ENCODE measurements at places on chromosomes 6 and 20. TPM values are rescaled to one million over a fixed set of nuclear protein-coding genes. Genes with fewer than 3 reads are reported as not detected.

The DEFB113 gene
- total RNA-seq, result not detected

DNA sequence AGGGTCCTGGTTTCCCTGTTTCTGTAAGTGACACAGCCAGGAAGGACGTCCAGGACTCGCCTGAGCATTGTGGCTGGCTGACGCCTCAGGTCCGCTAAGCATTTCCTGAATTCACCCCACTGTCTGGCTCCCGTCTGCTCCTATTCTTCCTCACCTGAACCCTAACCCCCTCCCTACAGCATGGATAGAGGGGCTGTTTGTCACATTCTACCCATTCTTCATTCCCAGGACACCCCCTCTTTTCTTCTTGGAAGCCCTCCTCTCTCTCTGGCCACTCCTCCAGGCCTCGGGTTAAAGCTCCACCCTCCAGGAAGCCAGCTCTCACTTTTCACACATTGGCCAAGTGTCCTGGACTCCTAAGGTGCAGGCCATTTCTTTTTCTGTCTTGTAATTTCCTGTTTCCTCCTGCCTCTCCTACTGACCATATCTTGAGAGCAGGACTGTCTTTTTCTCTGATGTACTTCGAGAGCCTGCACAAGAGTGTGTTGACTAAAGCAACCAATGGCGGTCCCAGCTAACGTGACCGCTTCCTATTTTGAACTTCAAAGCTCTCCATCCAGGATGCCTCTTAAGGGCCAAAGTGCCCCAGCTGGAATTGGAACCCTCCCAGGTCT is 24.2 kb upstream of the MYMX start:
- H3K4me1 ChIP-seq, result no peaks in the 10 kb centered on the region
- no peak overlapping the region for H3K4me3 ChIP-seq
- no peaks in the 10 kb centered on the region for H3K36me3 ChIP-seq
- DNase-seq, result peak; percentile 42
- H3K27me3 ChIP-seq, result no peaks in the 10 kb centered on the region

DNA sequence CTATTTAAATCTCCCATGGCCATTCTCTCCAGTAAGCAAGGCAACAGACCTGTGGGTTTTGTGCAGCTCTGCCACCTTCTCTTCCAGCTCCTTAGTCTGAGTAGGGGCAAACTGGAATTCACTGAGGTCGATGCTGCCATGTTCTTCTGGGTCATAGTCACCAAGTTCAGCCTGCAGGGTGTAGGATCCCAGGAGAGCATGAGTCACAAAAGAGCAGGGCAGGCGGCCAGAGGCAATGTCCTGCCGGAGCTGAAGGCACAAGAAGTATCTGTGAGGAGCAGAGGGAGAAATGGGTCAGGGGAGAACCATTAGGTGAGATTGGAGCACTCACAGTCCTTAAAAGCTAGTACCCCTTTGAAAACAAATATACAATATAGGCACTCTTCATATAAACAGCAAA is 73.7 kb downstream of the SMLR1 start:
- H3K27ac ChIP-seq, result no peak overlapping the region
- DNase-seq, result peak; percentile 72
- H3K36me3 ChIP-seq, result no peaks in the 10 kb centered on the region
- no peaks in the 10 kb centered on the region for H3K27me3 ChIP-seq
- H3K4me1 ChIP-seq, result no peaks in the 10 kb centered on the region

GRCh38 chr6:114364301-114364700 is 21.5 kb upstream of the HS3ST5 start:
- H3K4me1 ChIP-seq, result peaks cover 3% of the 10 kb centered on the region
- H3K4me3 ChIP-seq, result no peak overlapping the region

GRCh38 chr6:27863962-27864905 is 48.0 kb downstream of the OR2B2 start:
- no peaks in the 10 kb centered on the region for H3K36me3 ChIP-seq
- DNase-seq, result peak; percentile 36
- no peak overlapping the region for H3K27ac ChIP-seq
- H3K4me3 ChIP-seq, result no peak overlapping the region
- H3K4me1 ChIP-seq, result peaks cover 11% of the 10 kb centered on the region

DNA sequence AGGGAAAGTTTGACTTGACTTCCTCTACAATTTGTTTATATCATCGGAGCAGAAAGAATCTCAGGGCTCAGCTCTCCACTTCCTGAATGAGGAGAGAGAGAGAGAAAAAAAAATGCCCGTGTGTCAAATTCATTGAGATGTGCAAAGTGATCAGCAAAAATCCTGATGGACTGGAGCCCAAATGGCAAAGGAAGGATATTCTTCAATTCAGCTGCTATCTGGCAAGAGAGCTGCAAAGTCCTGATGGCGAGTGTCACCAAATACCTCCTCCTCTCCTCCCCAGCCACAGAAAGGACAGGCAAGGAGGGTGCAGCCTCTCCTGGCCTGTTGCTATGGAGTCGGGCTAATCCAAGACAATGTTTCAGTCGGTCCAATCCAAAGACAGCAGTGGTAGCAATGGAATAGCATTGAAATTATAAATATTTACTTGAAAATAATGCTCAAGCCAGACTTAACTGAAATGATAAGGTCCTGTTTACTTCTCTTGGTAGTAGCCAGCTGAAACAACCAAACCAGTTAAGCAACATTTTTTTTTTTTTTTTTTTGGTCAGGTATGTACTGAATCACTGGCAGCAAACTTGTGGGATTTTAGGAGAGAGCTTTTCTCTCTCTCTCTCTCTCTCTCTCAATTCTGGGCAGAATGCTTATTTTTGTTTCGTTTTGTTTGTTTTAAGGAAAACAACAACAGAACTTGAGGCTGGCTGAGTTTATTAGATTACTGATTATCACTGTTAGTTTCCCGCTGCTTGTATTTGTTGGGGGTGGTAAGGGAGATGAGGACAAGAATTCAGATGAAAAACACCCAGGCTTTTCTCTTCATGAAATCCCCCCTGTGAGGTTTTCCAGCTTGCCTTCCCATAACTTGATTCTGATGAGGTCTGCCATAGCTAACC is 204.2 kb downstream of the BCAS1 start:
- H3K27me3 ChIP-seq, result no peaks in the 10 kb centered on the region
- peak overlapping the region; percentile 73 for H3K27ac ChIP-seq
- H3K4me3 ChIP-seq, result no peak overlapping the region
- peaks cover 42% of the 10 kb centered on the region for H3K4me1 ChIP-seq
- no peaks in the 10 kb centered on the region for H3K36me3 ChIP-seq

DNA sequence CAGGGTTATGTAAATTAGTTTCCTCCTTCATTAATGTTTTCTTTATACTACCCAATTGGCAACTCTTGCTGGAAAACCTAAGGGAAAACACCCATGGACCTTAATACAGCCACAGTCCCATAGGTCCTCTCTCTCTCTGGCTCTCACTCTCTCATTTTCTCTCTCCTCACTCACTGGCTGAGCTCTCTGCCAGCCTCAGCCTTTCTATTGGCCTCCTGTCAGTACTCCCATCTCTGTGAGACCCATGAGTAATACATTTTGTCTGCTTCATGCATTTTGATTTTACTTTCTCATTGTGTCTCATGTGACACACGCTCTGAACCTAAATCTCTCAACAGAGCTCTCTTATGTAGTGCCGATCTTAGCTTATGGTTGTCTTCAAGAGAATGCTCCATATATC is 907.5 kb downstream of the C6orf118 start:
- H3K4me1 ChIP-seq, result no peaks in the 10 kb centered on the region
- DNase-seq, result no peak
- H3K36me3 ChIP-seq, result no peaks in the 10 kb centered on the region
- no peaks in the 10 kb centered on the region for H3K27me3 ChIP-seq
- H3K4me3 ChIP-seq, result no peak overlapping the region
- no peak overlapping the region for H3K27ac ChIP-seq

GRCh38 chr6:348860-349396 is 42.6 kb upstream of the IRF4 start:
- H3K4me1 ChIP-seq, result no peaks in the 10 kb centered on the region
- no peaks in the 10 kb centered on the region for H3K27me3 ChIP-seq
- no peak overlapping the region for H3K27ac ChIP-seq
- no peaks in the 10 kb centered on the region for H3K36me3 ChIP-seq
- H3K4me3 ChIP-seq, result no peak overlapping the region

- no peak overlapping the region for H3K4me3 ChIP-seq
- DNase-seq, result no peak
- H3K36me3 ChIP-seq, result no peaks in the 10 kb centered on the region
- no peaks in the 10 kb centered on the region for H3K27me3 ChIP-seq
- no peak overlapping the region for H3K27ac ChIP-seq
- H3K4me1 ChIP-seq, result no peaks in the 10 kb centered on the region
Observed at GRCh38 chr6:117890172-117890571, 16.9 kb upstream of the SLC35F1 start.

The SNPH gene
- total RNA-seq, result 8.1 TPM

DNA sequence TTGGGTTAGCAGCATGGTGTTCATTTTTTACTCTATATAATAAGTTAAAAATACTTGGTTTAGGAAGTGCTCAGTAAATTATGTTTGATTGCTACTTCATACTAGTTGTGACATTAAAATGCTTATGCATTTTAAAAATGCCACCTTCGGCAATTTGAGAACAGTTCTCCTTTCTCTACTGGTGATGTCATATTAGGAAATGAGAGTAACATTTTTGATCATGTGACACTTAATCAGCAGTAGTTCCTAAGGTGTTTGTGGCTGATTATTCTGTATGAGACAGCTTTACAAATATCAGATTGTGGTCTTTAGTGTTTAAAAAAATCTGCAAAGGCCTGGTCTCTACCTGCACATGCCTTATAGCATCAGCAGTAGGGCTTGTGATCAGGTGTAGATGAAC is 4.4 kb downstream of the GZF1 start:
- no peak for DNase-seq
- H3K36me3 ChIP-seq, result peaks cover 27% of the 10 kb centered on the region
- H3K4me1 ChIP-seq, result peaks cover 28% of the 10 kb centered on the region
- H3K4me3 ChIP-seq, result no peak overlapping the region

The HSPA1A gene
- 167 TPM for total RNA-seq

- H3K4me3 ChIP-seq, result no peak overlapping the region
- no peaks in the 10 kb centered on the region for H3K4me1 ChIP-seq
- H3K27ac ChIP-seq, result no peak overlapping the region
- no peak for DNase-seq
Observed at GRCh38 chr6:105832313-105832761, 253.8 kb upstream of the PRDM1 start.

The HNF4A gene
- 0.09 TPM for total RNA-seq

DNA sequence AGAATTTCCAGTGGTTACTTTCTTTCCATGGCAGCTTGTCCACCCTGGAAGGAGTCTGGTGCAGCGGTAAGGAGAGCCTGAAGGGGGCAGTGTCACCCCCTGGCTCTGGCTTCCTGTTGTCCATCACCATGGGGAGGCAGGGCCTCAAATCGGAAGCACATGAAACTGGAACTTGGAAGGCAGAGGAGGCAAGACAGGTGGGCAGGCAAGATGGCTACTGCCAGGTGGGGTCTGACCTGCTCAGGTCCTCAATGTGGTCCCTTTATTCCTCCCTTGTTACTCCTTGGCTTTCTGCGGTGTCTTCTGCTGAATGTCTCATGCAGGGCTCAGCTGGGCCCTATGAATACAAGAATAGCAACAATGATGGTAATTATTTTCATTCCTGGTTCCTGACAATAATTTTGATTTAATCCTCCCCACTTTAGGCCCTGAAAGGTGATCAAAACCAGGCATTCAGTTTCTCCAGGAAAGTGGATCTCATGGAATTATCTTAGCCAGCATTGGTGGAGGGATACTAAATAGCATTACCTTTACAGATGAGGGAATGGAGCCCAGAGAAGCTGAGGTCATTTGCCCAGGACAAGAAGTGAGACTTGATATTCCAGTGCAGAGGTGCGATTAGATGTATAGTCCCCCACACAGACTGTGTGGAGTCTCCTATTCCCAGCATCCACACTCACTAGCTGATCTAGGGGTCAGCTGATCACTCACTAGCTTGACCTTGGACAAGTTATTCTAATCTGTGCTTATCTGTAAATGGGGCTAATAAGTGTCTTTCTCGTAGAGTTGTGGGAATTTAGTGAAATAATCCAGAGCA is 17.6 kb upstream of the SNAI1 start:
- H3K4me3 ChIP-seq, result no peak overlapping the region

DNA sequence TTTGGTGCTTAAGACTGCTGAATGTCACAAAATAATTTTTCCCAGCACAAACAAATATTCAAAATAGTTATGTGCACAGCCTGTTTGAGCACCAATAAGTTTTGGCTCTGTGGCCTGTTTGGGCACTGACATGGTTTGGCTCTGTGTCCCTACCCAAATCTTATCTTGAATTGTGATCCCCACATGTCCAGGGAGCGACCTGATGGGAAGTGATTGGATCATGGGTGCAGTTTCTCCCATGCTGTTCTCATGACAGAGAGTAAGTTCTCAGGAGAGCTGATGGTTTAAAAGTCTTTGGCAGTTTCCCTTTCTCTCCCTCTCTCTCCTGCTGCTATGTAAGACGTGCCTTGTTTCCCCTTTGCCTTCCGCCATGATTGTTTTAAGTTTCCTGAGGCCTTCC is 146.0 kb upstream of the ESR1 start:
- H3K36me3 ChIP-seq, result no peaks in the 10 kb centered on the region
- no peak for DNase-seq
- no peaks in the 10 kb centered on the region for H3K27me3 ChIP-seq
- H3K4me3 ChIP-seq, result no peak overlapping the region
- H3K27ac ChIP-seq, result no peak overlapping the region

The MATN4 gene
- total RNA-seq, result not detected

The RAET1E gene
- total RNA-seq, result not detected

The CCDC28A gene
- total RNA-seq, result 6.4 TPM

The IRF4 gene
- not detected for total RNA-seq

The HLA-DQA1 gene
- not detected for total RNA-seq

- H3K4me1 ChIP-seq, result no peaks in the 10 kb centered on the region
- H3K4me3 ChIP-seq, result no peak overlapping the region
- H3K27me3 ChIP-seq, result no peaks in the 10 kb centered on the region
- H3K36me3 ChIP-seq, result peaks cover 3% of the 10 kb centered on the region
- DNase-seq, result no peak
Observed at GRCh38 chr20:3223651-3223993, 14.3 kb downstream of the ITPA start.

Data from cardiac muscle cell (in vitro differentiated cells and primary cell).